ENCODE measurements at places on chromosomes 7 and 10.
A peak's percentile ranks its signal among the peaks of the same experiment; 100 is the strongest.

DNA sequence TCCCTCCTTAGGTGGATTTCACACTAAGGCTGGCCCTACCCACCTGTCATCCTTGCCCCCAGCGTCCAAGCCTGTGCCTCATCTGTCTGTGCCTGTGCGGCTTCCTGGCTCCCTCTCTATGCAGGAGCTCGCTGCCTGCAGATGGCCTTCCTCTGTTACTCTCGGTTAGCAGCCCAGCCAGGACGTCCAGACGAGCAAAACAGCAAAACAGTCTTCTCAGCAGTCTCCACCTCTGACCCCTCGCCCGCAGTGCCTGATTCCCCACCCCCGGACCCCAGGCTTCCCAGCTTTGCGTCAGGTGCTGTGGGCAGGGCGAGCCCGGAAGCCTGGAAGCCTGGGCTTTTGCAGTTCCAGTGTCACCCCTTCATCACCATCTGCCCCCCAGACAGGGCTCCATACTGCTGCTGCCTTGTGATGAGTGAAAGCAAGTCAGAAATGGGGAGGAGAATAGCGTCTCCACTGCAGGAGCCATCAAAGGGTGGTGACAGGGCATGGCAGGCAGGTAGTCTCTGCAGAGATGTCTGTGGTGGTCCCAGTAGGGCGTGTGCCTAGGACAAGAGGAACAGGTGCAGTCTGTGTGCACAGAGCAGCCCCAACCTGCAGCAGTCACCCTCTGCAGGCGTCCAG lies 88.5 kb downstream of the ADCY1 start:
- no peak for DNase-seq

- DNase-seq = peak; percentile 72
Observed at GRCh38 chr10:103598654-103599115, 105.2 kb downstream of the NEURL1 start.

GRCh38 chr7:124689523-124689922 lies 76.1 kb downstream of the GPR37 start:
- DNase-seq = no peak

GRCh38 chr10:48701139-48701901 lies 16.6 kb downstream of the WDFY4 start:
- no peak for DNase-seq

DNA sequence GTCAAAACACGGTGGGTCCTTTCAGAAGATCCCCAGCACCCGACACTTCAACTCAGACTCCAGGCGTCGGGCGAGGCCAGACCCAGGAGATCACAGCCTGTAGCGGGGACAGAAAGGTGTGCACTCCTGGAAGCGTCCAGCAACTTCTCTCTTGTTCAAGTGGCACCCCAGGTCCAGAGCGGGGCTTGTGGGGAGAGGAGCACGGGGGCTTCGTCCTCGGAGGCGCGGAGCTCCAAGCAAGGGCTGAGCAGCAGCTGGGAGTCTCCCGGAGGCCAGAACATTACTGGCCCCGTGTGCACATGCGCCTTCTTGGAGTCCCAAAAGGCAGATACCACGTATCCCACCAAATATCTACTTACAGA lies 54.9 kb downstream of the ZRANB1 start:
- no peak for DNase-seq

GRCh38 chr7:141619745-141620144 lies 68.5 kb downstream of the AGK start:
- no peak for DNase-seq

Data from fibroblast of gingiva (primary cell).